ENCODE measurements at places on chromosomes 5 and 9. TPM values are rescaled to one million over a fixed set of nuclear protein-coding genes. Genes with fewer than 3 reads are reported as not detected.

GRCh38 chr5:56317923-56318561 lies 84.9 kb upstream of the ANKRD55 start:
- DNase-seq = no peak

DNA sequence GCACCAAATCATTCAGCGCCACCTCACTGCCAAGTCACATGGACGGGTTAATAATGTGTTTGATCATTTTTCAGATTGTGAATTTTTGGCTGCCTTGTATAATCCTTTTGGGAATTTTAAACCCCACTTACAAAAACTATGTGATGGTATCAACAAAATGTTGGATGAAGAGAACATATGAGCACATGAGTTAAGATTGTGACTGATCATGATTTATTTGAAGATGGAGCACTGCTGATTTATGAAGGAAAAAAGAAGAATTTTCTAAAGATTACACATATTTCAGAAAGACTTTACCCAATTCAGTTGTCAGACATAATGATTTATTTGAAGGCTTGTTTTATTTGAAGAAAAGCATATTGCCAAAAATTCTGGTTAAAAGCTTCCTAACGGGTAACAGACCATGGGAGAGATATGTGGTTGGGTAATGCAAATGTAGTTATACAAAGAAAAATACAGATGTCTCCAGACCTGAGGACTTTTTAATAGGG lies 37.4 kb downstream of the TNFAIP8 start:
- DNase-seq = no peak

DNA sequence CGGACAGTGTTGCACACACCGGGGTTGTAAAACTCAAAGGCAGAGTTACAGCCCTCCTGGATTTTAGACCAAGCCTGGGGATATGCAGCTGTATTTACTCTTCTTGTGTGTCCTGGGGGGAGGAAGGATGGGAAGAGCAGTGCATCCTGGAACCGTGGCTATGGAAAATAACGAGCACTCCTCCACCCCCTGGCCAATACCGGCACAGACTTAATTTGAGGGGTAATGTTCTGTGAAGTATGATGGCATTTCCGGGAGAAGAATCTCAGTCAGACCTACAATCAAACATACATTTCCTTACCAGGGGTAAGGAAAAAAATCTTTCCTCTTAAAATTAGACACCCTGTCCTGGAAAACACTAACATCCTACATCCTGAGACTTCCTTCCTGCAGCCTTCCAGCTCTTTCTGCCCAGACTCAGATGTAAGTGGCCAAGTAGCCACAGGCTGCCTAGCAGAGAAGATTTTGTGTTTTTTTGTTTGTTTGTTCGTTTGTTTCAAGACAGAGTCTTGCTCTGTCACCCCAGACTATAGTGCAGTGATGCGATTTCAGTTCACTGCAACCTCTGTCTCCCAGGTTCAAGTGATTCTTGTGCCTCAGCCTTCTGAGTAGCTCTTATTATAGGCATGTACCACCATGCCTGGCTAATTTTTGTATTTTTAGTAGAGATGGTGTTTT lies 11.0 kb upstream of the ERMP1 start:
- no peak for DNase-seq

DNA sequence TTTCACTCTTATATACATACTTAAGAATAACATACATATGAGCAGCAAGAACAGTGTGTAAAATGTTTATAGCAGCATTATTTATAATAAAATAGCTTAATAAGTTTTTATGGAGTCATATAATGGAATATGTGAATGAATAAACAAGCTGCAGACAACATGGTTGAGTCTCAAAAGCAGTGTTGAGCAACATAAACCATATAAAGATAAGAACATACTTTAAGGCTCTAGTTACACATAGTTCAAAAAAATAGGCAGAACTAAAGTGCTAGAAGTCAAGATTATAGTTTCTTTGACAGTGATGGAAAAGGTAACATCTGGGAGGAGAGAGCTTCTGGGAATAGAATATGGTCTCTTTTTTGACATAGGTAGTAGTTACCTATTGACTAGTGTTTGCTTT lies 53.7 kb upstream of the ADAMTS19 start:
- no peak for DNase-seq

DNA sequence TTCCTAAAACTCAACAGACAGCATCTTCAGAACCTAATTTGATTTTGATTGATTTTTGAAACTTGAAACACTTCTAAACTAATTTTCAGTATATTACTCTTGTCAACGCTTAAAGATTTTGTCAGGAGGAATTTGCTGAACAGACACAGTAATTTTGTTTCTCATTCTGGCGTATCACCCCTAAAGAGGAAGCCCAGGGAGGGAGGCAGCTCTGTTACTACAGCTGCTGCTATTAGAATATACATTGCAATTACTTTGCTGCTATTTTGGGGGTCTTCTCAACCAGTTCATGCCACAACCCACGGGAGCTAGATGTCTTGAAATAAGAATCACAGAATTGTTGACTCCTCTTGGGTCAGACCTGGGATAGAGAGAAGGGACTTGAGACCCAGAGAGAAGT lies 122.6 kb downstream of the TLR4 start:
- DNase-seq = no peak

DNA sequence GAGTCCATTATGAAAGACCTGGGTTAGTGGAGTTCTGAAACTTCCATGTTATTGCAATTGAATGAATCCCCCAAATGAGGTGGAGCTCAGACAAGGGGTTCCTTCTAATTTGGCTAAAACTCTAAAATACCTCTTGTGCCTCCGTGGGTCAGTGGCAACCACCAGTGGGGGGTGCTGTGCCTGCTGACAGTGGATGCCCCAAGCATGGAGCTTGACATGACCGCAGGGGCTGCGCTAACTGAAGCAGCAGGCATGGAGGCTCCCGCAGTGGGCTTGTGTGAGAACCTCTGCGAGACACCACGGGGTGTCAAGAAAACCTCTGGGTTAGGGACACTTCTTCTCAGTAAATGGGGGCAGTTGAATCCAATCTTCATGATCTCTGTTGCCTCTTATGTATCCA lies 200.5 kb downstream of the DRD1 start:
- no peak for DNase-seq

- no peak for DNase-seq
Observed at GRCh38 chr5:133348406-133348805, 263.9 kb downstream of the FSTL4 start.

The ADAMTS16 gene
- 5.6 TPM for total RNA-seq

The HCN1 gene
- total RNA-seq = 3.0 TPM

DNA sequence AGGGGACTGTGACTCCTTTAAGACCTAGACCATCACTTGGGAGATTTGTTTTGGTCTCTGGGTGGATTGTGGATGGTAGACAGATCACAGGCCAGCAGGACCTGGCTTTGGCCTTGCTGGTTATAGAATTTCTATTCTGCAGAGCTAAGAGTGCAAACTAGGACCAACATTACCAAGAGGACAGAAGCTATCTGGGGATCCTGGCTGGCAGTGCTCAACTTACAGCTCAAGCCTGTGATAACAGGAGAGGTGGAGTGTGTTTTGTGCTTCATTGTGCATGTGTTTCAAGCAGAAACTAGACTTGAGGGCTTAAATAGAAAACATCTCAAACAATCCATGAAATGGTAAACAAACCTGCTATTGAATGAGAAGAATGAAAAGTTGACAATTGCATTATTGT lies 106.7 kb downstream of the ZNF462 start:
- DNase-seq = no peak

GRCh38 chr9:136824496-136825225 lies 16.9 kb downstream of the RABL6 start:
- DNase-seq = no peak

The WDR31 gene
- total RNA-seq = 2.3 TPM

DNA sequence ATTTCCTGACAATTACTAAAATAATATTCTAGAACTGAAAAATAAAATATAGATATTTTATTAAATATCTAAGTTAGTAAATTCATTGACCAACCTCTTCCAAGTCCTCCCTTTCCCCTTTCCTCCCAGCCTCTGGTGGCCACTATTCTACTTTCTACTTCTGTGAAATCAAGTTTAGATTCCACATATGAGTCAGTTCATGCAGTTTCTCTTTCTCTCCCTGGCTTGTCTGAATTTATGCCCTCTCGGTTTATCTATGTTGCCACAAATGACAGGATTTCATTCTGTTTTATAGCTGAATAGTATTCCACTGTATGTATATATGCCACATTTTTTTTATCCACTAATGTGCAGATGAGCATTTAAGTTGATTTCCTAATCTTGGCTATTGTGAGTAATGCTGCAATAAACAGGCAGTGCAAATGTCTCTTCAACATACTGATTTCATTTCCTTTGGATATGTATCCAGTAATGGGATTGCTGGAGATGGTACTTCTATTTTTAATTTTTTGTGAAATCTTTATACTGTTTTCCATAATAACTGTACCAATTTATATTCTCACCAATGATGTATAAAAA lies 52.3 kb downstream of the WDR36 start:
- DNase-seq = no peak

The SAXO1 gene
- total RNA-seq = not detected

DNA sequence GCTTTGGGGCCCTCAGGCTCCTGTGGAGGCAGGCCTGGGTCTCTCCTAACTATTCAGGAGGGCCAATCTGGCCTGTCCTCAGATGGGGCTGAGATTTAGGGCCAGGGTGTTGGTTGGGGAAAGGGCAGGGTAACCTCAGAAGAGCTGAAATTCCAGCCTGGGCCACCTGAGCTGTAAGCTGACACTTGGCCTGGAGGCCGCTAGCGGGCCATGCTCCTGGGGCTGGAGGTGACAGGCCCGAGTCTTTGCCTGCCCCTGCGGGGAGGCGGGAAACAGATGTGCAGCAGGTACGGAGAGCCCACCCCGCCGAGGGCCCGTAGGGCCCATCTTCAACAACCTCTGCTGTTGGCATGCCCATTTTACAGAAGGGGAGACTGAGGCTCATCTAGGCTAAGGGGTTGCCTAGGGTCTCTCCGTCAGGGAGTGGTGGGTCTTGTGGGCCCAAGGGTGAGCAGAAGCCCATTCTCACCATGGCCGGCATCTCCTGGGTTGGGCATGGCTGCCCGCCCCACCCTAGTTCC lies 69.5 kb downstream of the RXRA start:
- no peak for DNase-seq

The SELENOP gene
- total RNA-seq = 289 TPM

The MEIKIN gene
- total RNA-seq = 39.2 TPM

DNA sequence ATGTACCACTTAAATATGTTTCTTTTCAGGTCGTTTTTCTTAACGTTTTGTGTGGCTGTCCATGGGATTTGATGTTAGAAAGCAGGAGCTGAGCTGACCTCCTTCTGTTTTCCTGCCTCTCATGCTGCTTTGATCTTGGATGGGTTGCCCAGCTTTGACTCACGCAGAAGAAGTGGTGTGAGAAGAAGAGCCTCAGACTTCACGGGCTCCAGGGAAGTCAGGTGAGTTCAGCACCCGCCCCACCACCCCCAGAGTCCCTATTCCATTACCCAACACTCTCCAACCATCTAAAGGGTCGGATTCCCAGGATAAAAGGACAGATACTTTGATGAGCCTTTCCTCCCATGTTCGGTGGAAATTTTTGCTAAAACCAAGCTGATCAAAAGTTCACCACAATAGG lies 373.4 kb downstream of the IRX2 start:
- DNase-seq = no peak

The PRSS3 gene
- 526 TPM for total RNA-seq

DNA sequence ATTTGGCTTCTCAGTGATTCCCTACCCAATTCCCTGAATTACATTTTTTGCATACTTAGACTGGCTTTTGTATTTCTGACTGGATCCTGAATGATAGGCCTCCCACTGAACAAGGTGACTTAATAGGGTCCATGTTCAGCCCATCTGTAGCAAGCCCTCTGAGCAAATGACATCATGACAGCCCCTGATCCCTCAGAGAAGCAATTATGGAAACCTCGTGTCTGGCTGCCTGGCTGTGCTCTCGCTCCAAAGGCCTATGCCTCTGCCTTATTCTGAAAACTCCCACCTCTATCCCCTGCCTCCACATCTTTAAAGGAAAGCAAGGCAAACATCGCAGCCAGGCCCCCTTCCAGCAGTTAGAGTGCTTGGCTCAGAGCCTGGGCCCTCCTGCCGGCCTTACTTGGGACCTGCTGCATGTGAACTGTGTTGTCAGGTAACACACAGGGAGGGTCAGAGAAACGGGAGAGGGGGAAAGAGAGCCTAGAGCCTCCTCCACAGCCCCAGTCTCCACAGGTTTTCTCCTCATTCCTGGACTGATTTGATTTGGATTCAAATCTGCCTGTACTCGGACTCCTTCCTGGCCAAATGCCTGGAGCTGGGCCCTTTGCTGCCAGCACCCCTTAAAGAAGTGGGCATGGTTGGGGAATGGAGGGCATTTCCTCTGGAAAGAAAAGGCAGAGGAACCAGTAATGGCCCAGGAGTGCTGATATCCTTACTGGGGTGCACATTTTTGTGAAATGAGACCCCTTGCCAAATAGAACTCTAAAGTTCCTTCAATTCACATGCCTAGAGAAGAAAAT lies 3.8 kb downstream of the DCANP1 start:
- DNase-seq = no peak

DNA sequence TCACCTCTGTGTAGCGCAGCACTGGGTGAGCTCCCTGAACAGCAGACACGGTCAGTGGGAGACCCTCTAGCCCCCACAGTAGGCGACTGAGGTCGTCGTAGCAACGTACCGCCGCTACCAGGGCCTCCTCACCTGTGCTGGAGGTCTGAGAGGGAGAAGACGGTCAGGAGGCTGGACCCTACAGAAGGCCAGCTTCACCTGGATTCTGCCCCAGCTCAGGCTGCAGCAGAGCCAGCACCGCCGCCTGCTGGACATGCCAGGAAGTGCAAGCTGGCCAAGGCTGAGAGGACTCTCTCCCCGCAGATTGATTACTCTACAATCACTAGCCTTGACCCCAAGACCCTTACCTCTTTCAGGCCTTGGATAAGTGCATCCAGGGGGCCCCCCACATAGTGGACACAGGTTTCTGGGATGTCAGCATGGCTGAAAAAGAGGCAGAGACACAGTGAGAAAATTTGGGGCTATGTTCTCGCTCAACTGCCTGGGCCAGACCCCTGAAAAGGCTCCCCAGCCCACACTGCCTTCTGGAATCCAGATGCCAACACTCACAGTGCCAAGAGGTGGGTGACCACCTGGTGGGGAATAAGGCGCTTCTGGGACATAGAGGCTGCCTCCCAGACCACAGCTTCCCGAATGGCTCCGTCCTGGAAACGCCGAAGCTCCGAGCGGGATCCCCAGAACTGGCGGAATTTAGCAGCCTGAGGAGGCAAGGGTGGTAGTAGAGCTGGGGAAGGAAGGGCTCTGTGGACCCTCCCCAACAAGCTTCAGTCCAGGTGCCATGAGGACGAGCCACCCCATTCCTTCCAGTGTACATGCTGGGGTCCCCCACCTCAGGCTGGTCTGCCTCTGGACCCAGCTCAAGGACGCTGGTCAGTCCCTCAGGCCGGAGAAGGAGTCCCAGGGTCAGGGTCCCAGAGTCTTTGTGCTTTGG lies 6.9 kb downstream of the NOL6 start:
- DNase-seq = peak; percentile 67

- DNase-seq = no peak
Observed at GRCh38 chr5:25713259-25713658, 1068.5 kb upstream of the CDH10 start.

The C9orf40 gene
- total RNA-seq = 1.3 TPM

The SNAPC4 gene
- 8.8 TPM for total RNA-seq

Measured in body of pancreas (tissue), 4 donors.